ENCODE measurements at places on chromosomes 3 and 15.

- no peak for DNase-seq
Measured at GRCh38 chr15:82172506-82172905, 90.0 kb downstream of the EFL1 start.

DNA sequence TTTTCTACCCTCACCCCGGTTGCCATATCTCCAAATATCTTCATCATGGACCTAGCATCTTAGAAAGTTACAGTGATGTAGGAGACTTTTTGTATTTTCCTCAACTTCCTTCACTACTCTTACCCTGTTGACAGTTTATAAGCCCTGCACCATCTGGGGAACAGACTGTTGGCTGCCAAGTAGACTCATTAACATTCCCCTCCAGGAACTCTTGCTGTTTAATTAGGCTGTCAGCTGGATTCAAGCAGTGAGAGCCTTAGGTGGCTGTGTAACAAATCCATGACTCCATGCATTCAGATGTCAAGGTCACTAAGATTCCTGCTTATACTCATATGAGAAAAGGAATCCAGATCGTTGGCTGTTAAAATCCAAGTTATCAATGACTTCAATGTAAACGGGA is 198.3 kb downstream of the NAALADL2 start:
- no peak for DNase-seq

DNA sequence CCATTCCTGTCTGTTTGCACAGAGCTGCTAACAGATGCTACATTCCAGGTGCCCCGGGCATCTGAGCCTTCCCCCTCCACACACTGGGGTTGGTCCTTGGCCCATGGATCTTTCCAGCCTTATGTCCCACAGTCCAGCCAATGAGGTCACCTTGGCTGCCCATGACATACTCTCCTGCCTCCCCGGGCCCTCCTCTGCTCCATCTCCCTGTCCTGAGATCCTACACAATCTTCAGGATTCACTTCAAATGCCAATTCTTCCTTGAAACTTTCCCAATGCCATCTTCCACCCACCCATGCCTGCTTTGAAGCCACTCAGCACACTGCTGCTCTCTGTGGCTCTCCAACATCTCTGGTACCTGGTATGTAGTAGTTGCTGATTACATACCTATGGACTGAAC is 4.3 kb downstream of the CHRNA3 start:
- DNase-seq: no peak

DNA sequence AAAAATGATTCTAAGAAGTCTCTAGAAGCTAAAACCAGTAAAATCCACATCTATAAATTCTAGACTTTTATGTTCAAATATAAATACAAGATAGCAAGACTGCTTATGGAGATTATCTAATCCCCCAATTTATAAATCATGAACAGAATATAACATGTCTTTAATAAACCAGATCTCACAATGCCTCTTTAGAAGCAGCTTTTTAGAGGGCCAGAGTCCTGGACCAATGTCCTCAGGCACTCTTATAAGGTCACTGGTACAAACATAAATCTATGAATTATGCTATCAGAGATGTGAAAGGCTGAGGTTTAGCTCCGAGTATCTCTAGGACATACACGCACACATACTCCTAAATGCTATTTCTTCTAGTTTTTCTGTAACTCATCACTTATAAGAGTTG is 78.3 kb downstream of the ADAM10 start:
- no peak for DNase-seq

DNA sequence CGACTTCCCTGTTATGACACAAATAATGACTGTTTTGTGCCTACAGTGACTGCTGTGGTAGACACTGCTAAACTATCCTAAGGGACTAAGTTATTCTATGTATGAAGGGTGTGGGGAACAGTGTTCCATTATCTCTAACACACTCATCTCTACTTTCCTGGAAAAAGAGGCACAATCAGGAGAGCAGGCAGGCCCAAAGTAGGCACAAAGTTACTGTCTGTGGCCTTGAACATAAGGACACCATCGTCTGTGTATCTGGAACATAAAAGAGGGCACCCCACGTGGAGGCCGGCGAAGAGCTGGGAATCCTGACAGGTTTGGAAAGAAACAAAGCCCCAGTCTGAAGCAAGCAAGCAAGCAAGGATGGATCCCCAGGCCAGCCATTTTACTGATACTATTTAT is 1.5 kb downstream of the ABCC5 start:
- DNase-seq: no peak

- DNase-seq: no peak
Measured at GRCh38 chr3:71389911-71390573, 193.5 kb downstream of the FOXP1 start.

DNA sequence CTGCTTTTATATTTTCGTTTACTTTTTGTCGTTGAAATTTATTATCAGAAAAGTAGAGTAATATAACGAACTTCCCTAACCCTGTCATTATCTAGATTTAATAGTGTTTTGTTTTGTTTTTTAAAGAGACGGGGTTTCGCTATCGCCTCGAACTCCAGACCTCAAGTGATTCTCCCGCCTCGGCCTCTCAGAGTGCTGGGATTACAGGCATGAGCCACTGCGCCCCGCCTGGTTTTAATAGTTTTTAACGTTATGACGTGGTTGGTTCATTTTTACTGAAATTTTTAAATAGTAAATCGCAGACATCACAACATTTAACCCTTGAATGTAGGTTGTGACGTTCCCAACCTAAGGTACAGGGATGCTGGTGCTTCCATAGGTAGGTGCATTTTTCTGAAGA is 1.0 kb downstream of the NGRN start:
- no peak for DNase-seq

DNA sequence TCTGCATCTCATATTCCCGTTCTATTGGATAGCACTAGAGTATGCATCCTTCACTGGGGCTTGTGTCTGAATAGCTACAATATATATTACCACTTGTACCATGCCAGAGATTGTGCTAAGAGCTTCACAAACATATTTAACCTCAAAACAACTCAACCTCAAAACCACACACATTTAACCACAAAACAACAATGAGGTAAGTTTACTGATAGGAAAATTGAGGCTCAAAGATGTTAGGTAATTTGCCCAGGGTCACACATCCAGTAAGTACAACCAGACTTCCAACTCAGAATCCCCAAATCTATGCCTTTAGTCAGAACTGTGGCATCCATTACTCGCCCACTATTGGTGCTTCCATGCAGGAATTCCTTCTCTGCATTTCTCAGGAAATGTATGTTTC is 220.0 kb downstream of the FAM43A start:
- no peak for DNase-seq

GRCh38 chr3:196554205-196554604 is 14.1 kb downstream of the WDR53 start:
- DNase-seq: no peak

- no peak for DNase-seq
Measured at GRCh38 chr15:37055481-37055880, 44.9 kb downstream of the MEIS2 start.

- no peak for DNase-seq
Measured at GRCh38 chr3:30600572-30600971, 5.8 kb upstream of the TGFBR2 start.

- DNase-seq: peak; percentile 34
Measured at GRCh38 chr3:98343647-98344507, 9.8 kb upstream of the OR5K4 start.

- DNase-seq: no peak
Measured at GRCh38 chr15:92651877-92652575, 3.5 kb downstream of the FAM174B start.

DNA sequence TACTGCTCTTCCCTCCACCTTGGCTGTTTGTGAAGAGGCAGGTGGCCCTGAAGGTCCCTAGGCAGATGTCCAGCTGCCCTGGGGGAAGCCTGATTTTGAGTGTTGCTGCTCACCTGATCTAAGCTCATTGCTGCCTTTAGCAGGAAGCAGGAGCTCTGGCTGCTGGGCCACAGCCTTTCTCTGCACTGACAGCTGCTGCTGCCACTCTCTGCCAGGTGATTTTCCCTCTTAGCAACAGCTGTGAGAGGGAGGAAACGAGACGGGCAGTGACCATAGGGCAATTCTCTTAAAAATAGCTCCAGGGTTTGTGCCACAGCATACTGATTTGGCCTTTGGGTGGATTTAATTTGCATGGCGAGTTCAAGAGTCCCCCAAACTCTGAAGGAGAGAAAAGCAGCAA is 415.8 kb upstream of the SEMA6D start:
- no peak for DNase-seq

GRCh38 chr3:122754929-122755328 is 38.7 kb downstream of the HSPBAP1 start:
- peak; percentile 55 for DNase-seq

DNA sequence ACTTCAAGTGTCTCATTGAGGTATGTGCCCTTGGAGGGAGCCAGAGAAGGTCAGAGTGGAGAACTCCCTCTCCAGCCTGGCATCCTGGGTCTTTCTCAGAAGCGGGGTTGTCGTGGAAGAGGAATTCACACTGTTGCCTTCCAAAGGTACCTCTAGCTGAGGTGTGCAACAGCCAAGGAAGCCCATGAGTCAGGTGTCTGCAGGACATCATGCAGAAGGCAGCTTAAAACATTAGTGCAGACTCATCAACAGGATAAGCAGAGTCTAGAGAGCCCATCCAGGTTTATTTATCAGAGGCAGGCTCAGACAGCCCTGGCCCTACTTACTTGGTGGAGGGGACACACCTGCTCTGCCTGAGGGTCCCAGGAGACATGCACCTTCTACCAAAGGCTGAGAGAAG is 95.6 kb upstream of the TPM1 start:
- no peak for DNase-seq

DNA sequence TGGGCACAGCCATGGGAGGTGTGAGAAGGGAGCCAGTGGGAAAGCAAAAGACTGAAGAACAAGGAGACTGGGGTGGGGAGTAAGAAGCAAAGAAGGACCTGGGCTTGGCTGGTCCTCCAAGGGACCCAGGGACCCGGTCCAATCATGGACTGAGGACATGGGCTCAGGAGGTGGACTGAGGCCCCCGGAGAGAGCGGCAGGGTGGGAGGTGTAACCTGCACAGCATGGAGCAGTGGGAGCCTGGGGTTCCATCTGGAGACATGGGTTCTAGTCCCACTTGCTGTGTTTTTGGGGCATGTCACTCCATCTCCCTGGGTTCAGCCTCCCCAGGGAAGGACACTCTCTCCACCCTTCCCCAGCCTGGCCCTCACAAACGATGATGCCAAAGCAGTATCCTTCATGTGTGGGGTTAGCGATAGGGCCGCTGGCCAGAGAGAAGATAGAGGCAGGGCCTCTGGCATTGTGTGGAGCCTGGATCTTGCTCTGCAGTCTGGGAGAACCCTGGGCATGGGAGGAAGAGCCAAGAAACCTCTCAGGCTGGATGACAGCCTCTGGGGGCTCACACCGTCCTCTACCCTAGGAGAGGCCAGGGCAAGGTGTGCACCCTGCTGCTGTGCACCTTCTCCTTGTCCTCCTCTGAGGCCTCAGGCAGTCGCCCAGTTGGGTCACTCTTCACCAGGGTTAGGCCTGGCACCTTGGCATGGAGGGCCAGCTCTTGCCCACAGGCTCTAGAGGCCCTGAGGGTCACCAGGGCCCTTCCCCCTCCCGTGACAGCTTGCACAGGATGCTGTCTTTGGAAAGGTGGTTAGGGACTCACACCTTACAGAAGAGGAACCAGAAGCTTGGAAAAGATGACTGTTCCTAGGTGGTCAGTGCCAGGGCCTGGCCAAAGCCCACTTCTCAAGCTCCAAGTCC is 26.0 kb downstream of the FBXW12 start:
- no peak for DNase-seq

- no peak for DNase-seq
Measured at GRCh38 chr3:9260305-9260704, 10.9 kb upstream of the SRGAP3 start.

GRCh38 chr3:12327021-12327420 is 38.2 kb downstream of the PPARG start:
- DNase-seq: no peak

DNA sequence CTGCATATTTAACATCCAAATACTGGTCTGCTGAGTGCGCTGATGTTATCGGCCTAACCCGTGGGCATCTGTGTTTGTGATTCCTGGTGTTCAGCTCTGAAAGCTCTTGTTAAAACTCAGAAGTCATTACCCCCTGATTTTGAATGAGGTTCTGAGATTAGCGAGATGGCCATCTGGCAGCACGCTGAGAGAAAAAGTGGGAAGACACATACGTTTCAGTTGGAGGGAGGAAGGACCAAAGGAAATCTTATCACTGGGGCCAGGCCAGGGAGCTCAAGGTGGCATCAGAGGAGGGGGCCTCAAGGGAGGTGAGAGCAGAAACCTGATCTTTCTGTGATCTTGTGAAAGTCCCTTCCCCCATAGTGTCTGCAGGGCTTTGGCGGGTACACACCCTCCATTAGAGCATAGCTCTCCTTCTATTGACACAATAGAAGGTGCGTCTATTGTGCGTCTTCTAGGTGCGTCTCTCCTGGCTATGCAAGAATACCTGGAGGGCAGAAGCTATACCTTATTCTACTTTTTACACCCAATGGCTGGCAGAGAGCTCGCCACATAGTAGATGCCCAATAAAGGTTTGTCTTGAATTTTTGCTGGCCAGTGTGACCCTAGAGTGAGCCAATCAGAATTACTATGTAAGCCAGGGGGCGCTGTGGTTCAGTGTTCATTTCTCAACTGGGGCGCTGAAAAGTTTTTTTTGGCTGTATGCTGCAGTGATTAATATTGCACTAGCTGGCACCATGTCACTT is 182.4 kb downstream of the SHQ1 start:
- DNase-seq: peak; percentile 62

DNA sequence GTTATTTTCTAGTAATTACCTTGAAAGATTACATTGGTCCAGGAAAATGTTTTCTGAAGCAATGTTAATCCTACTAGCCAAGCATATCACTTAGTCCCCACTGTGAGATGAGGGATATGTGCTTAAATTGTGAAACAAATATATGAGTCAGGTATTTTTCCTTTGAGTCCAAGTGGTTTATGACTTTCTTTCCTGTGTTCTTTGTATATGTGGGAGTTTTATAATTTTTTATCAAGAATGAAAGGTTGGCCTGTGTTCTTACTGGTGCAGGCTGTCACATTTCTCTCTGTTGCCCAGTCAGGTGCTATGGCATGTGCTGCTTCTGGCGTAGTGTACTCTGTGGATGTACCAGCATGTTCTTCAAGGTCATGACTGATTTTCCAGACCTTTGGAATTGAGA is 147.4 kb downstream of the CMSS1 start:
- DNase-seq: no peak

DNA sequence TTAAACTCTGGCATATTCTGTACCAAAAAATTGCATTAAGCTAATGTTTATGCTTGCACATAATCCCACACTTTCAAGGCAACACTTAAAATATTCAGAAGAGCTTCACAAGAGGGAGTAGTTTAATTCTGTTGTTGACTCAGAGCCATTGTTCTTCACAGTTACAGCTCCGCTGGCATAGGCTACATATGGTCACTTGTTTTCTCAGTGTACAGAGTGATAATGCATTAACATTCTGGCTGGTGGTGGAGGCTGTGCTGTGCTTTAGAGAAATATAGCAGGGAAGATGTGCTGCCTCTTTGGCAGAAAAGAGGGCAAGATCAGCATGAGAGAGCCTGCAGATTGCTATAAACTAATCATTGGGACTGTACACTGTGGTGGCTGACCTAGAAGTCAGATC is 13.3 kb downstream of the NLGN1 start:
- no peak for DNase-seq

DNA sequence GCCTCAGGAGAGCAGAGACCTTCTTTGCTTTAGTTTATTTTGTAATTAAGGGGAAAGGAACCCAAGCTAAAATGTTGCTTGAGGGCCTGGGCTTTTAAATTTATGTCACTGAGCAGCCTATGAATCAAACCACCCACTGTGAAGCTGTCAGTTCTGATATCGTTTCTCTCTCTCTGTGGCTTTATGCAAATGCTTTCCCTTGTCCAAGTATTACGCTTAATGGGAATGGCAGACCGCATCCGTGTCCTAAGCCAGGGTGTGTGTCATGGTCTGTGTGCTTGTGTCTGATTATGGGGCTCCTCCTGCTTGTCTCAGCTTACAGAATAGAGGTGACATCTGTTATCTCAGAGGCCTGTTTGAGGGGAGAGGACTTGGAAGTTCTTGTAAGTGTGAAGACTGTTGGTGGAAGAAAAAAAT is 82.4 kb downstream of the EBLN2 start:
- DNase-seq: no peak

Data from GM13977 (cell line).